MCF 10A (cell line): ENCODE measurements at places on chromosomes 3 and 15. TPM values are rescaled to one million over a fixed set of nuclear protein-coding genes. Genes with fewer than 3 reads are reported as not detected.
A peak's percentile ranks its signal among the peaks of the same experiment; 100 is the strongest.

CIP2A gene
- 15.5 and 23.9 TPM in 2 replicates for total RNA-seq

TAGLN3 gene
- total RNA-seq, result not detected in 2 replicates

FOXB1 gene
- total RNA-seq, result not detected in 2 replicates

ALDH1L1 gene
- 1.5 and 1.9 TPM in 2 replicates for total RNA-seq

BNIP2 gene
- total RNA-seq, result 80.7 and 91.5 TPM in 2 replicates

AP3B2 gene
- 6.1 and 7.5 TPM in 2 replicates for total RNA-seq

ZIC1 gene
- total RNA-seq, result not detected in 2 replicates

SEMA3F gene
- 34.6 and 51.5 TPM in 2 replicates for total RNA-seq

DNA sequence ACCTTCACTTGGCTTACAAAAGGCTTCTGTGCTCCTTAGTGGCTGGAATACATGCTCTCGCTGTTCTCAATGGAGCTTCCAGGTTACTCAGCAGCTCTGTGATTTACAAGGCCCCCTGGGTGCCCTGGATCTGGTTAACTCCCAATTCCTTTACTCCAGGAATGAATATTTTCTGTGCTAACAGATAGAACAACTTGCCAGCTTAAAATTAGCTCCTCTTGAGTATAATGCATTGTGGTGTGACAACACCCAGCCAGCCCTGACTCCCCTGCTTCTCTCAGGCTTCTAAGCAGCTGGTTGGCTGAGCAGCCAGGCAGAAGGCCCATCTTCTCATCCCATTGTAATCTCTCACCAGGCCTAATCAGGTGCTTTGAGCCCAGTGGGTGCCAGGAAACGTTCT, 246.4 kb downstream of the ALCAM start:
- DNase-seq, result no peak
- H3K4me1 ChIP-seq, result peaks cover 10% of the 10 kb centered on the region
- no peaks in the 10 kb centered on the region for H3K27me3 ChIP-seq
- H3K36me3 ChIP-seq, result no peaks in the 10 kb centered on the region

- no peak overlapping the region for H3K4me3 ChIP-seq
- no peaks in the 10 kb centered on the region for H3K27me3 ChIP-seq
- no peaks in the 10 kb centered on the region for H3K36me3 ChIP-seq
- peaks cover 38% of the 10 kb centered on the region for H3K4me1 ChIP-seq
- H3K27ac ChIP-seq, result peak overlapping the region; percentile 74
Measured at GRCh38 chr15:52483707-52484106, 45.0 kb downstream of the MYO5A start.

- H3K27ac ChIP-seq, result no peak overlapping the region
- no peaks in the 10 kb centered on the region for H3K27me3 ChIP-seq
- DNase-seq, result no peak
- peaks cover 31% of the 10 kb centered on the region for H3K36me3 ChIP-seq
- no peak overlapping the region for H3K4me3 ChIP-seq
Measured at GRCh38 chr15:63758341-63758740, 75.4 kb downstream of the HERC1 start.

DNA sequence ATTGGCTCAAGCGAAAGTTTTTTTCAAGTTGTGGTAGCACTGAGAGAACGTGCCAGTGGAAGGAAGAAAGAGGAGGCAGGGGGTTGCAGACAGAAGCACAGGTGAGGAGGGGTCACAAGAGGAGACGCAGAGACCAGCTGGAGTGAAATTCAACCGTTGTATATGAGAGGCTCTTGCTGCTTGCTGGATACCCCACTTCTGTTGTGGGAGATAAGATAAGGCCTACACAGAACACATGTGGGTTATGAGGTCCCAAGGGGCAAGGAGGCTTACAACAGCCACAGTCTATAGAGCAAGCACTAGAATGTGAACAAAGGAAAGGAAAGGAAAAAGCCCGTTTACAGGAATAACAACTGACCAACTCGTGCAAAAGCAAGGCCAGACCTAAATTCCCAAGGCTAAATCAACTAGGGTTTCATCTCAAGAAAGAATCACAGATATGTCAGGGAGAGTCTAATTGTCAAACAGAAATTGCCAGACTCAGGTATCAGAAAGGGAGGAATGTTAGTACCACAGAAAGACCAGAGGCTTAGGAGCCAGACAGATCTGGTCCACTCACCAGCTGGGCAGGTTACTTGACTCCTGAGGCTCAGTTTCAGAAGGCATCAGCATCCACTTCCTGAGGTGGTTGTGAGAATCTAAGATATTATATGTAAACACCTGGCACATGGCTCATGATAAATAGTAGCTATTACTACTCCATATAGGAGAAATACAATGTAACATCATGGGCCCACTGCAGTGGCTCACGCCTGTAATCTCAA, 60.9 kb downstream of the MSL2 start:
- H3K27me3 ChIP-seq, result no peaks in the 10 kb centered on the region
- DNase-seq, result no peak
- no peaks in the 10 kb centered on the region for H3K4me1 ChIP-seq

DNA sequence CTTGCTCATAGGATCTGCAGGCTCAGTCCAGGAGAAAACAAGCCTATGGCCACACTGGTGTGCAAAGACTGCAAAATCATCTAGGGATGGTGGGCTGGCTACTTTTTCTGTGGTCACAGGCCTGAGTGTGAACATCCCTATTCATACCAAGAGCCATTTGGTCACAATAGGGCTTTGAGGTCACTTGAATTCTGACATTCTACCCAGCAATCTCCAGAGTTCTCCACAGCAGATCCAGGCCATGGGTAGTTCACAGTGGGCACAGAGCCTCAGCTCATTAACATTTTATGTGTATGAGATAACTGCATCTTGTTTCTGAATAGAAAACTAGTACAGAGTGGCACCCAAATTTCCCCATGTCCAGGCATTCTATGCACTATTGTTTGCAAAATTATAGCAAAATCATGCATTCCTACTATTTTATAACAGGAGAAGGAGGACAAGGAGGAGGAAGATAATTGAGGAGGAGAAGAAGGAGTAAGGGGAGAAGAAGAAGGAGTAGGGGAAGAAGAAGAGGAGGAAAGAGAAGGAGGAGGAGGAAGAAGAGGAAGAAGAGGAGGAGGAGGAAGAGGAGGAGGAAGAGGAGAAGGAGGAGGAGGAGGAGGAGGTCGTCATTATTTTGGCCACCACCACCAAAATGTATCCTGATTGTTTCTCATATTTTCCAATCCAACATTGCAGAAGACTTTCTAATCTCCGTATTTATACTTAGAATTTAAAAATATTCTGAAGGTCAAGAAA, 129.0 kb downstream of the SEMA6D start:
- DNase-seq, result no peak
- no peak overlapping the region for H3K27ac ChIP-seq
- H3K27me3 ChIP-seq, result no peaks in the 10 kb centered on the region
- H3K36me3 ChIP-seq, result peaks cover 4% of the 10 kb centered on the region

- no peaks in the 10 kb centered on the region for H3K4me1 ChIP-seq
- H3K27me3 ChIP-seq, result no peaks in the 10 kb centered on the region
- H3K4me3 ChIP-seq, result no peak overlapping the region
- no peaks in the 10 kb centered on the region for H3K36me3 ChIP-seq
- H3K27ac ChIP-seq, result no peak overlapping the region
Measured at GRCh38 chr3:175695251-175695650, 836.1 kb downstream of the NAALADL2 start.

DNA sequence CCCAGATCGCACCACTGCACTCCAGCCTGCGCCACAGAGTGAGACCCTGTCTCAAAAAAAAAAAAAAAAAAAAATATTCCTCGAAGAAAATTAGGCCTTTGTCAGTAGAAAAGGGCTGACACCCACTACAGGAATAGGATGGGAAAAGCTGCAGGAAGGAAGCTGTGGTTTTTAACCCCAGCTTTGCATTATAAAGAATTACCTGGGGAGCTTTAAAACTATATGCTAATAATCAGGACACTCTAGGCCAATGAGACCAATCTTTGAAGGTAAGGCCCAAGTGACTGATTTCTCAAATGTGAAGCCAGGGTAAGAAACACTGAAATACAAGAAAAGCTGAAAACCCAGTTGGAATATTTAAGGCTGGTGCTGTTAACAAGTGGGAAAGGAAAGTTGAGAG, 74.3 kb downstream of the RBPMS2 start:
- H3K4me1 ChIP-seq, result peaks cover 59% of the 10 kb centered on the region
- H3K36me3 ChIP-seq, result peaks cover 21% of the 10 kb centered on the region
- peak overlapping the region; percentile 68 for H3K27ac ChIP-seq
- peak overlapping the region; percentile 72 for H3K4me3 ChIP-seq
- no peaks in the 10 kb centered on the region for H3K27me3 ChIP-seq
- DNase-seq, result no peak

GRCh38 chr3:42247576-42248027, 18.4 kb downstream of the CCK start:
- H3K4me3 ChIP-seq, result no peak overlapping the region
- peaks cover 10% of the 10 kb centered on the region for H3K4me1 ChIP-seq
- peak; percentile 74 for DNase-seq
- no peak overlapping the region for H3K27ac ChIP-seq
- H3K27me3 ChIP-seq, result peaks cover 9% of the 10 kb centered on the region

DNA sequence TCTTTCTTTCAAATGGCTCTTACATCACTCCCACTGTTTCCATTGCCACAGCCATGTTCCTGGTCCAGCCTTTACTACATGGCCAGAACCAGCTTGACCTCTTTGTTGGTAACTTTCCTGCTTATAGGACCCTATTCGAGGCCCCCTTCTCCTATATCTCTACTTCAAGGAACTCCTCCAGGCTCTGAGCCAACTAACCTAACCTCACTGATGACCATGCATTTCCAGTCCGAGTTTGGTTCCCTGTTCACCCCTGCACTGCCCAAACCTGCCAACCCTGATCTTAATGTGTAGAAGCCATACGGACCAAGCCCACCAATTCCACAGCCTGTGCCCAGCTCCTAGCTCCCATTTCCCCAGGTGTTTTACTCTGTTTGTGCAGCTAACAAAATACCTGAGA, 38.4 kb upstream of the TIPARP start:
- no peak overlapping the region for H3K27ac ChIP-seq
- no peak for DNase-seq
- no peaks in the 10 kb centered on the region for H3K27me3 ChIP-seq
- no peaks in the 10 kb centered on the region for H3K36me3 ChIP-seq
- H3K4me1 ChIP-seq, result no peaks in the 10 kb centered on the region

GRCh38 chr3:71041371-71041770, 542.2 kb downstream of the FOXP1 start:
- peaks cover 49% of the 10 kb centered on the region for H3K36me3 ChIP-seq
- H3K4me3 ChIP-seq, result no peak overlapping the region

GRCh38 chr3:135419155-135419554, 546.4 kb upstream of the PPP2R3A start:
- no peak for DNase-seq
- H3K27me3 ChIP-seq, result no peaks in the 10 kb centered on the region
- no peak overlapping the region for H3K27ac ChIP-seq
- H3K4me1 ChIP-seq, result no peaks in the 10 kb centered on the region
- H3K4me3 ChIP-seq, result no peak overlapping the region

GRCh38 chr3:191138937-191139336, 60.1 kb upstream of the OSTN start:
- DNase-seq, result no peak
- no peaks in the 10 kb centered on the region for H3K27me3 ChIP-seq
- no peaks in the 10 kb centered on the region for H3K36me3 ChIP-seq
- no peak overlapping the region for H3K27ac ChIP-seq
- peaks cover 10% of the 10 kb centered on the region for H3K4me1 ChIP-seq

- peaks cover 35% of the 10 kb centered on the region for H3K36me3 ChIP-seq
- peak; percentile 17 for DNase-seq
- no peaks in the 10 kb centered on the region for H3K27me3 ChIP-seq
- peak overlapping the region; percentile 70 for H3K27ac ChIP-seq
- no peak overlapping the region for H3K4me3 ChIP-seq
Measured at GRCh38 chr3:47404955-47405790, 24.4 kb downstream of the PTPN23 start.

- H3K27me3 ChIP-seq, result no peaks in the 10 kb centered on the region
- peaks cover 55% of the 10 kb centered on the region for H3K4me1 ChIP-seq
- H3K4me3 ChIP-seq, result peak overlapping the region; percentile 40
- peak; percentile 74 for DNase-seq
- peak overlapping the region; percentile 96 for H3K27ac ChIP-seq
Measured at GRCh38 chr3:185717121-185717520, 107.7 kb downstream of the IGF2BP2 start.
